ENCODE measurements at places on chromosomes 12 and 14.

DNA sequence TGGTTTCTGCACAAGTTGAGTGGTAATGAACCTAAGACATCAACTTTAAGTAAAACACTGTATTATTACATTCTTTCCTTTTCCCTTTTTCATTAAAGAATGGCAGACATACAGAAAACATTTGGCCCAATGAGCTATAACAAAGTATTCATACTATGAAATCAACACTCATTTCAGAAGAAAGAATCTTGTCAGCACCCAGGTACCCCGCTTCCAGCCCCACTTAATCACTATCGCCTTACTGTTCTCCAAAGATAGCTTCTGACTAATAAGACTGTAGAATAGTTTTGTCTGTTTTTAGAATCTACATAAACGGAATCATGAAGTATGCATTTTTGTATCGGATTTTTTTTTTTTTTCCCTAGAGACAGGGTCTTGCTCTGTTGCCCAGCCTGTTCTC lies 9.5 kb downstream of the CNTN1 start:
- peaks cover 5% of the 10 kb centered on the region for H3K27me3 ChIP-seq
- H3K27ac ChIP-seq: no peak overlapping the region
- H3K36me3 ChIP-seq: no peaks in the 10 kb centered on the region
- no peak for DNase-seq
- H3K4me1 ChIP-seq: no peaks in the 10 kb centered on the region
- H3K4me3 ChIP-seq: no peak overlapping the region

DNA sequence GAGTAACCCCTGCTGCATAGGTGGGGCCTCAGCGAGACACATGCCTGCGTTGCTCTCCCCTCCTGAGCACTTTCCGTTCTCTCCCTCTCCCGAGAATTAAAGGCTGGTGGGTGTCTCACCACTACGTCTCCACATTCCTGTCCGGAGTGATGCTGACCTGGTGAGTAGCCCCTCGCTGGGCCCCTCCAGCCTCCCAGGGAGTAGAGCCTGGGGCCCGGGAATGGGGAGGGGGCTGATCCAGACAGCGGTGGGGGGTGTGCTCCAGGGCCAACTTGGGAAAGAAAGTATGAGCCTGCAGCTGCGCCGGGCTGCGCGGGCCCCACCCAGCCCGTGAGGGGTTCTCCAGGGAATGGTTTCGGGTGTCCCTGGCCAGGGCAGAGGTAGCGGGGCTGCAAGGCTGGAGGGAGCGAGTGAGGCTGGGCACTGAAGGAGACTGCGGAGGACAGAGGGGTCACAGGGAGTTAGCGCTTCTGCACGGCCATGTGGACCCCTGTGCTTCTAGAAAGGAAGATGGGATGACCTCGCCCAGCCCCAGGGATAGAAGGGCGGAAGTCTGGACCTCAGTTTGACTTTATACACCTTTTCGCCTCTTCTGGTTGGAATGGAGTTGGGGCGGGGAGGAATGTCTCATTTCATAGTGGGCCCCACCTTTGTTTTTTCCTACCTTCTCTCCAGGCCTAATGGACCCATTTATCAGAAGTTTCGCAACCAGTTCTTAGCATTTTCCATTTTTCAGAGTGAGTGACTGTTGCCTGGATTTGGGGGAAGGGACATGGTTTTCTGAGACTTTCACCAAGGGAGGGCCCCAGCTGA lies 22.5 kb downstream of the RHOF start:
- no peak for DNase-seq
- no peak overlapping the region for H3K4me3 ChIP-seq
- no peaks in the 10 kb centered on the region for H3K27me3 ChIP-seq
- peaks cover 23% of the 10 kb centered on the region for H3K4me1 ChIP-seq
- H3K36me3 ChIP-seq: no peaks in the 10 kb centered on the region

GRCh38 chr12:104177663-104178501 lies 37.7 kb upstream of the TXNRD1 start:
- no peaks in the 10 kb centered on the region for H3K36me3 ChIP-seq
- no peak for DNase-seq
- H3K27me3 ChIP-seq: peaks cover 3% of the 10 kb centered on the region
- no peak overlapping the region for H3K4me3 ChIP-seq

GRCh38 chr12:6097411-6097810 lies 27.1 kb downstream of the VWF start:
- peaks cover 22% of the 10 kb centered on the region for H3K4me1 ChIP-seq
- DNase-seq: no peak
- H3K36me3 ChIP-seq: no peaks in the 10 kb centered on the region
- no peaks in the 10 kb centered on the region for H3K27me3 ChIP-seq
- H3K4me3 ChIP-seq: no peak overlapping the region
- no peak overlapping the region for H3K27ac ChIP-seq

GRCh38 chr14:40003773-40004172 lies 571.5 kb upstream of the FBXO33 start:
- H3K4me1 ChIP-seq: no peaks in the 10 kb centered on the region
- DNase-seq: no peak
- H3K27me3 ChIP-seq: peaks cover 5% of the 10 kb centered on the region
- H3K36me3 ChIP-seq: no peaks in the 10 kb centered on the region

- peaks cover 44% of the 10 kb centered on the region for H3K27me3 ChIP-seq
- H3K4me1 ChIP-seq: peaks cover 3% of the 10 kb centered on the region
- no peaks in the 10 kb centered on the region for H3K36me3 ChIP-seq
- no peak overlapping the region for H3K4me3 ChIP-seq
- no peak overlapping the region for H3K27ac ChIP-seq
Observed at GRCh38 chr12:67078957-67079356, 190.2 kb upstream of the CAND1 start.

GRCh38 chr12:54997929-54998522 lies 13.5 kb upstream of the TESPA1 start:
- no peak overlapping the region for H3K27ac ChIP-seq
- no peaks in the 10 kb centered on the region for H3K36me3 ChIP-seq
- no peak overlapping the region for H3K4me3 ChIP-seq
- H3K4me1 ChIP-seq: no peaks in the 10 kb centered on the region
- no peak for DNase-seq

- H3K27me3 ChIP-seq: no peaks in the 10 kb centered on the region
- peaks cover 31% of the 10 kb centered on the region for H3K4me1 ChIP-seq
- H3K36me3 ChIP-seq: peaks cover 6% of the 10 kb centered on the region
- no peak overlapping the region for H3K4me3 ChIP-seq
Observed at GRCh38 chr14:23559010-23559925, 3.2 kb downstream of the THTPA start.

DNA sequence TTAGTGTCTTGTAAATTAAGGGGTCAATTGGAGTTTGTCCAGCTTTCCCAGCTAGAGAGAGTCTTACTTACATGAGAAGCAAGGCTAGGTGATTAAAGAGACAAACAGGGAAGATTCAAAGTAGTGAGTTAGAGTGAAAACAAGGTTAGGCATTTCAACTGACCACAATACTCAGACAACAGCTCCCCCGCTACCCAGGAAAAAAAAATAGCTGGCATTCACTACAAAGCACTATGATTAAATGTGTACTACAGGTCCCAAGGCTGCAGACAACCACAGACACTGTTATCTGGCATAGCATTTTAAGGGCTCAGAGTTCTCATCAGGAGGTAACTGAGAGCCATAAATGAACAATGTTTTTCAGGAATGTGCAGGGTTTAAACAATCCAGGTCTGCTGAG lies 680.9 kb downstream of the TMEM121 start:
- H3K4me1 ChIP-seq: no peaks in the 10 kb centered on the region
- H3K4me3 ChIP-seq: no peak overlapping the region
- no peak overlapping the region for H3K27ac ChIP-seq

GRCh38 chr12:19288603-19289244 lies 150.6 kb upstream of the AEBP2 start:
- no peak for DNase-seq
- peaks cover 12% of the 10 kb centered on the region for H3K4me1 ChIP-seq
- H3K27ac ChIP-seq: no peak overlapping the region
- no peaks in the 10 kb centered on the region for H3K27me3 ChIP-seq

DNA sequence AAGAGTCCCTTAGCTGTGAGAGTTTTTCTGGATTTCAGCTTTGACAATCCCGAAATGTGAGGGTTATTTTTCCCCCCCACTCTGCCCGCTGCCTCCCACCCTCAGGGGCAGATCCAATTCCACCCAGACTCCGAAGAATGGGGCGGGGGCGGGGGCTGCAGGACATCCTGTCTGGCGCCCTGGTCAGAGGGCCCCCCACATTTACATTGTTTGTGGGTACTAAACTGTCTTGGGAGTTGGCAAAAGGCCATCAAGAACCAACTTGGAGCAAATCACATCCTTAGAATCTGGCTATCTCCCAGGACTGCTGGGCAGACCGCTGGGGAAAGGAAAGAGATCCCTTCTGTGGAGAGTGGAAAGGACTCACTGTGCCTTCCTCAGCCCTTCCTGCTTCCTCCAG lies 2.4 kb downstream of the EMP1 start:
- H3K36me3 ChIP-seq: no peaks in the 10 kb centered on the region
- peak overlapping the region; percentile 52 for H3K4me3 ChIP-seq
- peaks cover 52% of the 10 kb centered on the region for H3K4me1 ChIP-seq
- no peak for DNase-seq
- H3K27ac ChIP-seq: peak overlapping the region; percentile 73

DNA sequence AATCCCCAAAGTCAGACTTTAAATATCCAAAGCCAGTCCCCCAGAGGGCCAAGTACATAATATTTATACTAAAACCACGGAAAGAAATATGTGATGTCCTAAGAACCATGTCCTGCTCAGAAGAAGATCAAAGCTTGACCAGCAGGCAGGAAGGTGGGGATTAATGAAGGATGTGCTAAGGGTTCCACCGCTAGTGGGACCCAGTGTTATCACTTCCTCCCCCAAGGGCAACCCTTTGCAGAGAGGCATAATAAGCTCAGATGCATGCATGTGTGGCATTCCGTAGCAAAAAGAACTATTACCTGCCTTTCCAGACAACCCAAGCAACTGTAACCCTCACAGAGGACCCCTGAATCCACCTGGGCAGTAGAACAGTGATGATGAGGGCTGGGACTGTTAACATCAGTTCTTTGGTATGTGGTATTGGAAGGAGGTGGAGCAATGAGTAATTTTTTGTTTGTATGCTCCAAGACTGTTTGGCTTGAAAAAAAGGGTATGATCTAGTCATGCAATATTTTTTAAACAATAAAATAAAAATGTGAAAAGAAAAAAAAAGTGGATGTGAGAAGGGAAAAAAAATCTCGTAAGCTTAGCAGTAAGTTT lies 71.7 kb upstream of the ETV6 start:
- peaks cover 41% of the 10 kb centered on the region for H3K4me1 ChIP-seq
- peaks cover 6% of the 10 kb centered on the region for H3K36me3 ChIP-seq
- no peaks in the 10 kb centered on the region for H3K27me3 ChIP-seq

GRCh38 chr14:73461478-73462047 lies 3.2 kb upstream of the NUMB start:
- peak overlapping the region; percentile 45 for H3K27ac ChIP-seq
- peaks cover 66% of the 10 kb centered on the region for H3K4me1 ChIP-seq
- DNase-seq: no peak
- H3K36me3 ChIP-seq: peaks cover 1% of the 10 kb centered on the region
- H3K27me3 ChIP-seq: no peaks in the 10 kb centered on the region

DNA sequence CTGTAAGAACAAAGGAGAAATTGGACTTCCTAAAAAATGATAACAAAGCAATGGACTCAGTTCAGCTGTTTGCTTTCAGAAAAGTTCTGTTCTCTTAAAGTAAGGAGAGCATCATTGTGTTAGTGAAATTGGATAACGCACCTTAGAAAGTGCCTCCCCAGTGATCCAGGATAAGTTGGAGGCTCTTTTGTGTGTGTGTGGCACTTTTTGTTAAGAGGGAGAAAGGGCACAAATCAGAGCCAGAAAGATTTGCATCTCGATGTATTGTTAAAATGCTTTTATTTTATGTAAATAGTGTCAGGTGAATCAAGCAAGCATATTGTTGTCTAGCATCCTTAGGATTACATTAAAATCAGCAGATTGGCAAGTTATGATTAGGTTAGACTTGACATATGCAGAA lies 2.1 kb downstream of the STK38L start:
- peaks cover 55% of the 10 kb centered on the region for H3K4me1 ChIP-seq
- H3K27me3 ChIP-seq: no peaks in the 10 kb centered on the region
- H3K27ac ChIP-seq: peak overlapping the region; percentile 91
- H3K36me3 ChIP-seq: peaks cover 13% of the 10 kb centered on the region
- DNase-seq: no peak

- peaks cover 14% of the 10 kb centered on the region for H3K27me3 ChIP-seq
- H3K4me3 ChIP-seq: no peak overlapping the region
- DNase-seq: peak; percentile 67
- no peaks in the 10 kb centered on the region for H3K36me3 ChIP-seq
- peaks cover 3% of the 10 kb centered on the region for H3K4me1 ChIP-seq
Observed at GRCh38 chr12:132286912-132287311, 42.5 kb downstream of the GALNT9 start.

DNA sequence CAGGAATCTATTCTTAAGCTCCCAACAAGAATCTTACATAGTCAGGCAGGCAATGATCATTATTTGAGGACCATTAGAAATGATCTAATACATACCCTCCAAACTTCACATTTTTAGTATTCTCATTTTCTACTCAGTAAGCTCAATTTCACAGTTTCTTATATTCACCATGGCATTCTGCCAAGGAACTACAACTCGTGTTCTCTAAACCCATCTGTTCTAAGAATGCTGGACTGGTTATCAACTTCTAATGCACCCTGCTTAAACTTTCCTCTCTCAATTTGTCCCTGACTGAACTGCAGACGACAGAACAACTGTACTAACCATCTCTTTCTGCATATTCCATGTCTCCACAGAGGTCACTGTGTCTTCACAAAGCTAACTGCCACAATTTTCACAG lies 58.6 kb downstream of the GXYLT1 start:
- H3K4me1 ChIP-seq: peaks cover 53% of the 10 kb centered on the region
- no peaks in the 10 kb centered on the region for H3K27me3 ChIP-seq
- H3K4me3 ChIP-seq: no peak overlapping the region
- H3K36me3 ChIP-seq: peaks cover 3% of the 10 kb centered on the region
- DNase-seq: no peak

DNA sequence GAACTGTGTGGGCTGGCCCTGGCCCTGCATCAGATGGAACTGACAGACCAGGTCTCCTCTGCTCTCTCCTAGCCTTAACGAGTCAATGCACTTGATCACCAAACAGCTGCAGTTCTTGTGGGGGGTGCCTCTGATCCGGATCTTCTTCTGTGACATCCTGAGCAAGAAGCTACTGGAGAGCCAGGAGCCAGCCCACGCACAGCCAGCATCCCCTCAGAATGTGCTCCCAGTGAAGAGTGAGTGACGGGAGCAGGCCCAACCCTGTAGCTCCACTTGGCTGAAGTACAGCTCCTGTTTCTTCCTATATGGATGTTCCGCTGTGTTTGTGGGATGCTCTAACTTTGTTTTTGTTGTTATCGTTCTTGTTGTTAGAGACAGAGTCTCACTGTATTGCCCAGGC lies 23.9 kb downstream of the UBE3B start:
- DNase-seq: no peak
- H3K27me3 ChIP-seq: no peaks in the 10 kb centered on the region
- H3K4me3 ChIP-seq: no peak overlapping the region
- peaks cover 35% of the 10 kb centered on the region for H3K36me3 ChIP-seq
- H3K4me1 ChIP-seq: no peaks in the 10 kb centered on the region

All from chondrocyte (in vitro differentiated cells).